ENCODE measurements at places on chromosomes 13 and 19. TPM values are rescaled to one million over a fixed set of nuclear protein-coding genes. Genes with fewer than 3 reads are reported as not detected.

DNA sequence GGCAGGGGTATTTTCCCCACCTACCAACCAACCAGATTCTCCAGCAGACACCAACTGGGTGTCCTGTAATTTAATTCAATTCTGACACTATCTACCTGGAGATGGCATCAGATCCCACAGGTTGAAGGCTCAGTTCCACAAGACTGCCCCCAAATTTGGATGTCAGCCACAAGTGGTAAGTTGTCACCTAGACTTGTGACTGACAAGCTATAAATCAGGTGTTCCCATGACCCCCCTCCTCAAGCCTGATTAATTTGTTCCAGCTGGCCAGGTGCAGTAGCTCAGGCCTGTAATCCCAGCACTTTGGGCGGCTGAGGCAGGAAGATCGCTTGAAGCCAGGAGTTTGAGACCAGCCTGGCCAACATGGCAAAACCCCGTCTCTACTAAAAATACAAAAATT lies 10.6 kb upstream of the HAUS5 start:
- no peak for DNase-seq

Gene PSG3
- total RNA-seq, result not detected

Gene PRR19
- total RNA-seq, result 0.45 TPM

Gene LILRB4
- 5.5 TPM for total RNA-seq

Gene GNA15
- 9.5 TPM for total RNA-seq

Gene RYR1
- 14.4 TPM for total RNA-seq

- peak; percentile 88 for DNase-seq
Measured at GRCh38 chr19:18649371-18650020, 12.7 kb downstream of the KLHL26 start.

Gene LGALS13
- not detected for total RNA-seq

Gene NACC1
- 30.7 TPM for total RNA-seq

Gene C19orf67
- not detected for total RNA-seq

GRCh38 chr13:103255587-103256301 lies 189.5 kb upstream of the SLC10A2 start:
- DNase-seq, result no peak

- DNase-seq, result no peak
Measured at GRCh38 chr13:101917475-101917810, 465.0 kb downstream of the ITGBL1 start.

DNA sequence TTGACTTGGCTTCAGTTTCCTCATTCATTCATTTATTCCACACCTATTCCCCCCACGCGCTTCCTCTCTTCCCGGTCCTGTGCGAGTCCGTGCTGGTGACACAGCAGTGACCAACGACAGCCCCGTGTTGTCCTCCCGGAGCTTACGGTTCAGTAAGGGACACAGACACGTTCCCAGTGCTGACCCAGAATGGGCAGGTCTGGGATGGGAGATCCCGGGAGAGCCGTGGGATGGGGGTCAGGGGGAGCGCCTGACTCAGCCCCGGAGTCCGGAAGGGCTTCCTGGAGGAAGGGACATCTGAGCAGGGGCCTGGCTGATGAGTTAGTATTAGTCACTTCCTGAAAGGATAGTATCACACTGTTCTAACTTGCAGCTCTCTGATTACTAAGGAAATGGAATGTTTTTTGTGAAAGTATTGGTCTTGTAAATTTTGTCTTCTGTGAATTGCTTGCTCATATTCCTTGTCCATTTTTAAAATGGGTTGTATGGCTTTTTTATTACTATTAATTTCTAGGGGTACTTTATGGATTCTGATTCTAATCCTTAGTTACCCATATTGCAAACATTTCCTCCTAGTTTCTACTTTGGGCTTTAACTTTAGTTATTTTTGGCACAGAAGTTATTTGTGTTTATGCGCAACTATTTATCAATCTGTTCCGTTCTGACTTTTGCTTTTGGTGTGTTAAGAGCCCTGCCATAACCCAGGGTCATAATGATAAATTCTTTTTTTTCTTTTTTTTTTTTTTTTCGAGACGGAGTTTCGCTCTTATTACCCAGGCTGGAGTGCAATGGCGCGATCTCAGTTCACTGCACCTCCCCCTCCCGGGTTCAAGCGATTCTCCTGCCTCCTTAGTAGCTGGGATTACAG lies 708 bp upstream of the ERCC1 start:
- no peak for DNase-seq

- no peak for DNase-seq
Measured at GRCh38 chr13:98069985-98070384, 72.9 kb upstream of the FARP1 start.

- no peak for DNase-seq
Measured at GRCh38 chr13:114124921-114125320, 7.5 kb downstream of the RASA3 start.

GRCh38 chr13:61247149-61247936 lies 168.3 kb downstream of the PCDH20 start:
- DNase-seq, result no peak

Gene TUBA3C
- total RNA-seq, result not detected

GRCh38 chr19:17618281-17618903 lies 62.9 kb downstream of the COLGALT1 start:
- no peak for DNase-seq

DNA sequence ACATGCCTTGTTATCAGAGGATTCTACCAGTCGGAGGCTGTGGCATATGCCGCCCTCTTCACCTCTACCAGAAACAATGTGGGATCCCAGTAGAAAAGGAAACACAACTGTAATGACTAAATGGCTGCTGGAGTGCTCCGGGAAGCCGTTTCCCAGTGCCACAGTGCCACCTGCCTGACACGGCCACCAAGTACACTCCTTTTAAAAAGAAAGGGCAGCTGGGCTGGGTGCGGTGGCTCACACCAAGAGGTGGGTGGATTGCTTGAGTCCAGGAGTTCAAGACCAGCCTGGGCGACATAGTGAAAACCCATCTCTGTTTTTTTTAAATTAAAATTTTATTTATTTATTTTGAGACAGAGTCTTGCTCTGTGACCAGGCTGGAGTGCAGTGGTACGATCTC lies 67.3 kb downstream of the TRPM4 start:
- DNase-seq, result no peak

- DNase-seq, result no peak
Measured at GRCh38 chr13:43992211-43992610, 112.5 kb downstream of the LACC1 start.

GRCh38 chr19:2624537-2625091 lies 77.9 kb downstream of the GNG7 start:
- DNase-seq, result no peak

Gene KIR3DL2
- not detected for total RNA-seq

DNA sequence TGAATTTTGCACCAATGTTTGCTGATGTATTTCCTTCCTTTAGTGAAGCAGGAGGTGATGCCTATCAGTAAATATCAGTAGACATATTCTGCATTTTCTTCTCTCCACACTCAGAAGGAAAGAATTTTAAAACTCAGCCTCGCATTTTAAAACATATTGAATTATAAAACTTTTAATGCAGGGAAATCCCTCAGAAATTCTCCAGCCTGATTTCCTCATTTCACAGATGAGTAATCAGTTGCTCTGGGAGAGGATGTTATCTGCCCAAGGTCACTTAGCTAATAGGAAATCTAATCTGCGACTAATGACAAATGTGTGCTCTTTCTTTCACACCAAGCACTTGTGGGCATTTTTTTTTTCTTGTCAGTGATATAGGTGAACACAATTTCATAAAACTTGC lies 320.6 kb downstream of the ITGBL1 start:
- DNase-seq, result no peak

DNA sequence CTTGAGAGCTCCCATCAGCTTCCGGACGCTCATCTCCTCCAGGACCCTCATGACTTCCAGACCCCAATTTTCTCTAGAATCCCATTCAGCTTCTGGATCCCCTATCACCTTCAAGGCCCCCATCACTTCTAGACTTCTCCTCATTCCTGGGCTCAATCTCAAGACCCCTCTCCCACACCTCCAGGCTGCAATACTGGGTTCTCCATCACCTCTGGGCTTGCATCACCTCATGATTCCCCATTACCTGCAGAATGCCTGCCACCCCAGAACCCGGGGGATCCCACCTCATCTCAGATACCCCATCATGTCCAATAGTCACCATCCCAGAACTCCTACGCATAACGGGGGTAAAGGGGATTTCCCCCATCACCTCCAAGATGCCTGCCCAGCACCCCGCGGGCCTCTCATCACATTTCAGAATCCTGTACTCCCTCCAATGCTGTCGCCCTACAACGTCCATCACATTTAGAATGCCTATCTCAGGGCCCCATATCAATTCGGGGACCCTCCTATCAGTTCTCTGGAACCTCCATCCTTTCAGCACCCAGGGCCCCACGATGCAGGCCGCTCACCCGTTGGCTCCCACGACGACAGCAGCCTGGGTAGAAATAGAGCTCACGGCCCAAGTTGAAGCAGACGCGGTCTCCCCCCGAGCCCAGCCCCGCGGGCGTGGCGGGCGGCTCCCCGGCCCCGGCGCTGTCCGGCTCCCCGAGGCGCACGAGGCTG lies 738 bp downstream of the DMWD start:
- DNase-seq, result peak; percentile 56

DNA sequence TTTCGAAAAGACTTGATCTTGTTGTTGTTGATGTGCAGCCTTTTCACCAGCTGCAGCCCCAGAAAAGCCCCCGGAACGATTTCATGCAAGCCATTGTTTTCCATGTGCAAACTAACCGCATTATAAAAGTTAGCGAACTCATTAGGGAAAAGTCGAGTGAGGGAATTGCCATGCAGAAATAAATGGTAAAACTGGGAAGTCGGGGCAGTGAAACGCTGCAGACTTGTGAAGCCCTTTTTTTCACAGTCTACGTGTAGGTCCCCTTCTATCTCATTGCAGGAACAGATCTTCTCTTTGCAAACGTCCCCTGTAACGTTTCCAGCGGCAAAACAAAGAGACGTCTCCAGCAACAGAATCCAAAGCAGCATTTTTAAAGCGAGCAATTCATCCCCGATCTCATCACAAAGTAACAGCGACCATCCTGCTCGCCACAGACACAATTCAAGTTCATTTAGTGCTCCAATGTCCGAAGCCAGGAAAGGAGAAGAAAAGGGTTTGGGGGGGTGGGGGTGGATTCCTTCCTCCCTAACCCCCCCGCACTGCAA lies 1.1 kb downstream of the SLITRK1 start:
- no peak for DNase-seq

- DNase-seq, result no peak
Measured at GRCh38 chr19:34662919-34663318, 14.0 kb downstream of the SCGB2B2 start.

- DNase-seq, result no peak
Measured at GRCh38 chr13:33799950-33800592, 17.9 kb upstream of the RFC3 start.

DNA sequence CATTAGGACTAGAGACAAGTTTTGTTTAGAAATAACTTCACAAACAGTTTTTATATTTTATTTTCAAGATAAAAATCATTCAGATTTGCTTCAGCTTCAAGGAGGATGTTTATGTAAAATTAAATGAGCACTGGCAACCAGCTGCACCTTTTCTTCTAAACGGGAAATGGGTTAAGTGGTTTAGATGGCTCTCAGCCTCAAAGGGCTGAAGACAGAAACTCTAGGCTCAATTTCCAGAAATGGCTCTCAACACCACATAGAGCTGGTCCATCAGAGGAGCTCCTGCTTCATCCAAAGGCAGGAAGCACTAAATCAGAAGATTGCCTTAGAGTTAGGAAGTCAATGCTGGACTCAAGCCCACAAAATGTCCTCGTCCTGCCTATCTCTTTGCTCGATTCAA lies 74.7 kb downstream of the ZNF429 start:
- DNase-seq, result no peak

- no peak for DNase-seq
Measured at GRCh38 chr13:49021953-49022352, 46.2 kb downstream of the FNDC3A start.

Gene C5AR2
- 6.1 TPM for total RNA-seq

DNA sequence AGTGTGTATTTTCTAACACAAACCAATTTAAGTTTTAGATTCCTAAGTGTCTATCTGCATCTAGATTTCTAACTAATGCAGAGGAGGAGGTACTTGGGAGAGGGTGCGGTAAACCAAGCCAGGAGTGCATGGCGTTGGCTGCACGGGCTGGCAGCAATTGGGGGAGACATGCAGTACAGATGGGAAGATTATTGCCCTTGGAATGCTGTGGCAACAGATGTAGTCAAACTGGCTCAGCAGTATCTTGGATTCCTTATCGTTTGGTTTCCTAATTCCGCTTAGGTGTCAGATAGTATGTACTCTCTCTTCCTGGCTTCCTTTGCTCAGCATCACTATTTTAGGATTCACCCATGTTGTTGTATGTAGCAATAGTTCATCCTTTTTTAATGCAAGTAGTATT lies 29.4 kb upstream of the STK24 start:
- DNase-seq, result no peak

DNA sequence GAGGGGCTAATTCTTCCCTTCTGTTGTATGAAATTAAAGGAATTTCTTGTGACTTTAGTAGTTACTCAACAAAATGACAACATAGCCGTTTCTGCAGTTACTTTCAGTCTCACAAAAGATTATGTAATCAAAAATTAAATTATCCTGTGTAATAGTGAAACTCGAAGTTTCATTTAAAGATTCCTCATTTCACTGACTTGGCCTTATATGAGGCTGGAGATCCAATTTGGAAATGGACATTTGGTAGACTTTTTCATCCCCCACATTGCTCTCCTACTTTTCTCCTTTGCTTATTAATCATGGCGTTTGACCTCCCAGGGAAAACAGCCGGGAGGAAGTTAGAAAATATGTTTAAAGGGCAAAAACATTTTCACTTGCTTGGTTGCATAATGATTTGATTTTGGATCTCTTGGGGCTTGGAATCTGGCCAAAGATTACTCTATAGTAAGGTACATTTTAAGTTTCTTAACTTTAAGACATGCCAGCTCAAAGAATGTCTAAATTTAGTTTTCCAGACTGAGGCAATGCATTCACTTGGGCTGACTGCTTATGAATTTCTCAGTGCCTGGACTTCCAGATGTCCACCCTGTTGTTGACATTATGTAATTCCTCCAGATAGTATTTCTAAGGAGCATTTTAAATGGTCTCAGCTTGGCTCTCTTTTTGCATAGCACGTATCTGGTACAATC lies 1364.9 kb upstream of the MIR17HG start:
- DNase-seq, result no peak

- no peak for DNase-seq
Measured at GRCh38 chr13:70457474-70457873, 349.2 kb upstream of the KLHL1 start.

Data from sciatic nerve (tissue), 2 donors.